ENCODE measurements at places on chromosomes 13 and 19. TPM values are rescaled to one million over a fixed set of nuclear protein-coding genes. Genes with fewer than 3 reads are reported as not detected.

PCDH17 gene
- polyA plus RNA-seq = 0.07 TPM

RAB20 gene
- polyA plus RNA-seq = 4.3 TPM

- H3K36me3 ChIP-seq = peaks cover 2% of the 10 kb centered on the region
- H3K4me3 ChIP-seq = no peak overlapping the region
- peak; percentile 71 for DNase-seq
These were observed 5.0 kb downstream of the LRRC25 start for GRCh38 chr19:18392417-18392816.

- H3K4me1 ChIP-seq = no peaks in the 10 kb centered on the region
- DNase-seq = no peak
- H3K36me3 ChIP-seq = no peaks in the 10 kb centered on the region
- no peaks in the 10 kb centered on the region for H3K27me3 ChIP-seq
These were observed 242.9 kb upstream of the DACH1 start for GRCh38 chr13:72109863-72110262.
